HepG2 (cell line): ENCODE measurements at places on chromosomes 3 and 15. TPM values are rescaled to one million over a fixed set of nuclear protein-coding genes. Genes with fewer than 3 reads are reported as not detected.

The RHO gene
- total RNA-seq: not detected in 2 replicates

The IMPG2 gene
- total RNA-seq: 0.02 TPM in 1 of 2 replicates, not detected in the other

- no peak for DNase-seq
- H3K27me3 ChIP-seq: no peaks in the 10 kb centered on the region
- H3K4me3 ChIP-seq: no peak overlapping the region
- H3K27ac ChIP-seq: no peak overlapping the region
Measured at GRCh38 chr3:191432162-191432561, 28.8 kb upstream of the PYDC2 start.

The ACKR2 gene
- total RNA-seq: 1.1 TPM in 2 replicates

DNA sequence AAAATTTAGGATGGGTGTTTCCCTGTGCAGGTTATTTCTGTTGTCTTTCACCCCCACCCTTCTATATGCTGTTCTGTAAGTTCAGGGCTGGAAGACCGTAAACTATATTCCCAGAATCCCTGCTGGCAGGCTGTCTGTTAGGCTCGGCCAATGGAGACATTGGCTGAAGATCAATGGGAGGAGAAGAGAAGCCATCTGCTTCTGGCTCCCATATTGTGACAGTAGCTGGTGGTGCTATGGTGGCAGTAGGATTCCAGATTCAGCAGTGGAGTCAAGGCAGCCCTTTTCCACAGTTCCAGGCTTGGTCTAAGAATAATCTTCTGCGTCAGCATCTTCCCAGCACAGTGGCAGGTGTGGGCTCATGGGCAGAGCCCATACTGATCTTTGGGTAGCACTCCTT, 226.6 kb downstream of the ABHD5 start:
- H3K27ac ChIP-seq: no peak overlapping the region
- H3K4me3 ChIP-seq: no peak overlapping the region
- DNase-seq: no peak
- H3K36me3 ChIP-seq: no peaks in the 10 kb centered on the region

DNA sequence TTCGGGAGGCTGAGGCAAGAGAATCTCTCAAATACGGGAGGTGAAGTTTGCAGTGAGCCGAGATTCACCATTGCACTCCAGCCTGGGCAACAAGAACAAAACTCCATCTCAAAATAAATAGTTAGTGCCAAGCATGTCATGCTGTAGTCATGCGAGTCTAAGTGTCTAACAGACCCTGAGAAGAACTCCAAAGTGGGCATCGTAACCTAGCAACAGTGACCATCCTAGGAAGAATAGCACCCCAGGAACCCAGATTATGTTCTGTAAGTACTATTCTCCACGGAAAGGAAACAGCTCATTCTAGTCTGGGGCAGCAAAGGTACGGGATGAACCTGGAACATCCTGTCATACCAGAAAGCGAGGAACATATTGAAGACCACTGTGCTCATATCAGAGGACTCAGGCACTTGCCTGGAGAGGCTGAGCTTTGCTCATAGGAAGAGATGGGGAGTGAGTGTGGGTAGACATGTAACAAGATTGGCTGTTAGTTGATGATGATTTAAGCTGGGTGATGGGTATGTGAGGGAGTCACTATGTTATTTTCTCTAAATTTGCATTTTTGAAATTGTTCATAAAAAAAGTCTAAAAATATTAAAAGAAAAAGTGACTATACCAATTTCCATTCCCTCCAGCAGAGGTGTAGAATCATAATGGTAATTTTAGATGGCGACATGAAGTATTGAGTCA, 31.7 kb downstream of the BCL2L10 start:
- DNase-seq: no peak
- no peak overlapping the region for H3K27ac ChIP-seq
- no peak overlapping the region for H3K4me3 ChIP-seq
- no peaks in the 10 kb centered on the region for H3K27me3 ChIP-seq

DNA sequence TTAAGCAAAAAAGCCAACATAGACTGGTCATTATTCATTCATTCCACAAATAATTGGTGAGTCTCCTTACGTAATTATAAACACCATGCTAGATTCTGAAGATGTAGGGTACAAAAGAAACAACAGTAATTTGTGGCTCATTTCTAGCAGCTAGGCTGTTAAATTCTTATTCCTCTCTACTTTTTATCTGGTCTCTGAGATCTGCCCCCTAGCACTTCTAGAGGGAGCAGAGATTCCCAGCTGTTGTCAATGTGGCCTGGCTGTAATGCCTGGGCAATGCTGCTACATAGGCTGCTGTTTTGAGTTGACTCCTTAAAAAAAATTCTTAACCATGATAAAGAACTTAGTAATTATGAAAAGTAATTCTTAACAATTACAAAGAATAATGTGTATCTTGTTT, 434.9 kb upstream of the THRB start:
- no peaks in the 10 kb centered on the region for H3K36me3 ChIP-seq
- H3K27me3 ChIP-seq: no peaks in the 10 kb centered on the region
- DNase-seq: no peak
- H3K4me1 ChIP-seq: no peaks in the 10 kb centered on the region
- no peak overlapping the region for H3K27ac ChIP-seq
- no peak overlapping the region for H3K4me3 ChIP-seq

DNA sequence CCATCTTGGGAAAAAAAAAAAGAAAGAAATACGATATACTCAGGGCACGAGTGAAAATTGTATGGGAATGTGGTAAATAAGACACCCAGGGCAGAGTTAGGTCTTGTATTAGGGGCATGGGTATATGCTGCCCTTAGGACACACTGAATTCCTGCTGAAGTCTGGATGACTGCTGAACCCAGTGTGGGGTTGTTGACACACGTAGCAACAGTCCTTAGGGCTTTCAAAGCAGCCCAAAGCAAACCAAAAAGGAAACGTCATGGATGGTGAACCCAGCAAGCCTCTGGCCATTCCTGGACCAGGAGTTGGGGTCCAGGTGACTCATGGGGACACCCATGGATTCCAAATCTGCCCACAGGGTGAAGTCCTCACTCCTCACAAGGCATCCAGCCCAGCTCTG, 27.1 kb upstream of the SEMA3F start:
- H3K27ac ChIP-seq: no peak overlapping the region
- peaks cover 1% of the 10 kb centered on the region; the same call in 1 of the 2 replicates for H3K27me3 ChIP-seq
- H3K4me3 ChIP-seq: no peak overlapping the region
- H3K4me1 ChIP-seq: peaks cover 27% of the 10 kb centered on the region

The RPLP1 gene
- 797 and 817 TPM in 2 replicates for total RNA-seq

GRCh38 chr15:77510066-77511057, 89.7 kb downstream of the HMG20A start:
- H3K27me3 ChIP-seq: no peaks in the 10 kb centered on the region
- H3K4me3 ChIP-seq: no peak overlapping the region
- H3K27ac ChIP-seq: no peak overlapping the region
- DNase-seq: no peak
- H3K36me3 ChIP-seq: no peaks in the 10 kb centered on the region
- peaks cover 55% of the 10 kb centered on the region for H3K4me1 ChIP-seq

GRCh38 chr3:120855665-120856437, 52.2 kb upstream of the STXBP5L start:
- H3K4me3 ChIP-seq: no peak overlapping the region
- no peak for DNase-seq
- H3K36me3 ChIP-seq: no peaks in the 10 kb centered on the region
- H3K27ac ChIP-seq: no peak overlapping the region

DNA sequence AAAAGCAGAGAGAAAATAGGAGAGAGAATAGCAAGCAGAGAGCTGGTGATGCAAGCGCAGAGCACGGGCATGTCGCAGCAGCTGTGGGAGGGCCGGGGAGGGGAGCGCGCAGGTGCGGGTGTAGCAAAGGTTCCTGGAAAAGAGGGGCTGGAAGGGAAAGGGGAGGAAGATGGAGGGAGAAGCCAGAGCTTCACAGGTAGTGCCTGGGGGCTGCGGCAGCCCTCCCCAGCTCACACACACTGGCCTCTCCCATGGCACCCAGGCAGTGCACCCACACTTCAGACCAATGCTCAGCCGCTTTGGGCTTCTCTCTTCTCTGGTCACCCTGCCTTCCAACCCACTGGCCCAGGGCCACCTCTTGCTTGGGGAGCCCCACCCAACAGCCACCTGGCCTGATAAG, 72.1 kb downstream of the ADAMTS7 start:
- H3K36me3 ChIP-seq: no peaks in the 10 kb centered on the region
- H3K27ac ChIP-seq: no peak overlapping the region
- H3K4me3 ChIP-seq: no peak overlapping the region
- H3K4me1 ChIP-seq: 0 out of 2 replicates have a peak, but pooled peaks cover 5% of the 10 kb centered on the region
- no peak for DNase-seq
- H3K27me3 ChIP-seq: no peaks in the 10 kb centered on the region; the same call in 1 of the 2 replicates

The GPR149 gene
- total RNA-seq: not detected in 2 replicates

The CACNA1D gene
- total RNA-seq: 0.38 and 0.45 TPM in 2 replicates

DNA sequence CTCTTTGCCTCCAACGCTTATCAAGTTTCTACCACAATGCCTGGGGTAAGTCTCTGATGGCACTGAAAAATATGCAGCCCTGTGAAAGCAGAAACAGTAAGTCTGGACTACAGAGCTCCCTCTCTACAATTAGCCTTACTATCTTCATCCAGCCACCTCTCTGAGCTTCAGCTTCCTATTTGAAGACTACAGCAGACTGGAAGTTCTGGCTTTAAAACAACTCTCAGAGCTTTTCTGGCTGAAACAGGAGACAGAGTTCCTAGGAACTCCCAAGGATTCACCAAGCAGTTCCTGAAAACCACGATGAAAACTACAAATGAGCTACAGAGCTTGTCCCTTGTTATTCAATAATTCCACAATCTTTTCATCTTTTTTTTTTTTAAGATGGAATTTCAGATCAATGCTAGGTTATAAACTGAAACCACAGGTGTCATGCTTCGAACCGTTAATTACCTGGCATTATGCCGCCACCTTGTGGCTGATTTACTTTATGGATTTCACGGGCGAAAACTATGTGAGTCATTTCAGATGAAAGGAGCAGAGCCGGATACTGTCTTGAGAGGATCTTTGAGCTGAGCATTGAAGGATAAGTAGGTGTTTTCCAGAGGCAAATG, 3.9 kb downstream of the CRYGS start:
- H3K27me3 ChIP-seq: no peaks in the 10 kb centered on the region
- H3K4me3 ChIP-seq: no peak overlapping the region
- peak; percentile 70 for DNase-seq
- H3K27ac ChIP-seq: no peak overlapping the region
- H3K4me1 ChIP-seq: peaks cover 18% of the 10 kb centered on the region
- no peaks in the 10 kb centered on the region for H3K36me3 ChIP-seq

The SLCO2A1 gene
- not detected in 2 replicates for total RNA-seq

The MAP1A gene
- total RNA-seq: 0.06 and 0.07 TPM in 2 replicates

- no peak for DNase-seq
- no peaks in the 10 kb centered on the region for H3K27me3 ChIP-seq
- H3K4me3 ChIP-seq: no peak overlapping the region
- H3K27ac ChIP-seq: no peak overlapping the region
- no peaks in the 10 kb centered on the region for H3K4me1 ChIP-seq
- peaks cover 3% of the 10 kb centered on the region for H3K36me3 ChIP-seq
Measured at GRCh38 chr3:196423044-196423781, 9.0 kb downstream of the UBXN7 start.

DNA sequence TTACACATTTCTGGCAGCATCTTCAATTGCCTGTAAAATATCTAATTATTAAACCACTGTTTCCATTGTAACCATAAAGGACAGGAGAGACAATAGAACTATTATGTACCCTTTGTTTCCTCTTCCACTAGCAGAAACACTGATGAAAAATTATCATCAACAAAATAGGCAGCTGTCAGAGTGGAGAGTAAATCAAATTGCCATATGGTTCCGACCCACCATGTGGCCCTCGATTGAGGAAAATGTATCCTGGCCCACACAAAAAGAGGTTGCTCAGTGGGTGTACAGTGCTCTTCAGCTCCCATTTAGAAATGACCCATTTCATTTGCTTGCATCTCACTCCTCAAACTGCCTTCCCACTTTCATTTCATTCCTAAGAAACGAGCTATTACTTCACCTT, 570.6 kb upstream of the UBE2E2 start:
- H3K27ac ChIP-seq: no peak overlapping the region
- no peak overlapping the region for H3K4me3 ChIP-seq
- no peak for DNase-seq
- 0 out of 2 replicates have a peak, but pooled peaks cover 9% of the 10 kb centered on the region for H3K4me1 ChIP-seq
- H3K36me3 ChIP-seq: no peaks in the 10 kb centered on the region

The OSTN gene
- total RNA-seq: not detected in 2 replicates

DNA sequence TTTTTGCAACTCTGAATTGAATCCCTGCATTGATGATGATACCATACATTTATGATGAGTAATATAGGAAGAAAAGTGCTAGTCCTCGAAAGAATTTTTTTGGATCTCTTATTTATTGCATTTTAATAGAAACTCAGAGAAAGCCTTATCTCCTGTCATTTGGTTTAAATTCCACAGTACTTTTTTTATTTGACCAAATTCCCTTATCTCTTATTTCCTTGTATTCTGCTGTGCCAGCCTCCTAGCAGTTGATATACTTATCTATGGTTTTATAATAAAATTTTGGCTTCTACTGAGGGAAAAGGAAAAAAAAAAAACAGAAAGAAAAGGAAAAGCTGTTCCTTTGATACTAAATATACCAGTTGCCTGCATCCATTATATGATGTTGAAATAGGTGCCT, 535.1 kb upstream of the NR2F2 start:
- H3K4me1 ChIP-seq: no peaks in the 10 kb centered on the region
- no peak overlapping the region for H3K27ac ChIP-seq
- no peak for DNase-seq
- no peaks in the 10 kb centered on the region for H3K27me3 ChIP-seq

- H3K36me3 ChIP-seq: no peaks in the 10 kb centered on the region
- H3K27ac ChIP-seq: peak overlapping the region; percentile 77
- H3K4me3 ChIP-seq: peak overlapping the region; percentile 76
Measured at GRCh38 chr15:41417418-41418195, 712 bp downstream of the RTF1 start.

DNA sequence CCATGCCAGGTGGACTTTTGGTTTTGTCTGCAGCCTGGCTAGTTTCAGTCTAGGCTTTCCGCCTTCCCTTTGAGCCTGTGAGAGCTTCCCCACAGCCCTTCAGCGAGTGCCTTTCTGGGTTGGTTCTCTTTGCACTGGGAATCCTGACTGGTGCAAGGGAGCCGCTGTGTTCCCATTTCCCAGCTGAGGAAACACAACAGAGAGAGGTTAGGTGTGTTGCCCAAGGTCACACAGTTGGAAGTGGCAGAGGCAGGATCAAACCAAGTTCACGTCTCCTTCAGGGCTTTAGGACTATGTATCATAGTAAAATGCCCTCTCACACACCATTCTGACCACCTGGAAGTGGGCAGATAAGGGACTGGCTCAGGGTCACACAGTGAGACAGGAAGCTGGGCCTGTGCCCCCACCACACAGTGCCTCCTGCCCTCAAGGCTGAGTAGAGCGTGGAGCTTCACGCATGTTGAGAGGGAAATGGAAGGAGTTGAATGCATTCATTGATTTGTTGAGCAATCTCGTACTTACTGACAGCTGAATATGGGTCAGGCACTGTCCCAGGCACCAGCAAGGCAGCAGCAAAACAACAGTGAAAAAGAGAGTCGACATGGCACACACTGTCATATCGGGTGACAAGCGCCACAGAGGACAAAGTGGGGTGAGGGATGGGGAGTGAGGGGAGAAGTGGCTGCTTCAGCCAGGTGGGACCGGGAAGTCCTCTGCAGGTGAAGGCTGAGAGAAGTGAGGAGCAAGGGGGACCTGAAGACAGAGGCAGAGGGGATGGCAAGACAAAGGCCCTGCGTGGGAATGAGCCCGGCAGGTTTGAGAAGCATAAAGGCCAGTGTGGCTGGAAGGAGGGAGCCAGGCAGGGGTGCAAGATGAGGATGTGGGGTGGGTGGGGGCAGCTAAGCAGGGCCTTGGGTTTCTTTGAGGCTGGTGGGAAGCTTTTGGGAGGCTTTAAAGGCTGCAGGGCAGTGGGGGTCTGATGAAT, 12.3 kb upstream of the ANPEP start:
- H3K27ac ChIP-seq: no peak overlapping the region
- H3K27me3 ChIP-seq: no peaks in the 10 kb centered on the region
- no peak for DNase-seq
- no peak overlapping the region for H3K4me3 ChIP-seq

- H3K4me3 ChIP-seq: no peak overlapping the region
- H3K36me3 ChIP-seq: no peaks in the 10 kb centered on the region
- no peak for DNase-seq
- H3K4me1 ChIP-seq: peaks cover 74% of the 10 kb centered on the region
- H3K27me3 ChIP-seq: no peaks in the 10 kb centered on the region
Measured at GRCh38 chr3:126264381-126264780, 84.0 kb upstream of the ALDH1L1 start.
